ENCODE measurements at places on chromosomes 4 and X.
A peak's percentile ranks its signal among the peaks of the same experiment; 100 is the strongest.

DNA sequence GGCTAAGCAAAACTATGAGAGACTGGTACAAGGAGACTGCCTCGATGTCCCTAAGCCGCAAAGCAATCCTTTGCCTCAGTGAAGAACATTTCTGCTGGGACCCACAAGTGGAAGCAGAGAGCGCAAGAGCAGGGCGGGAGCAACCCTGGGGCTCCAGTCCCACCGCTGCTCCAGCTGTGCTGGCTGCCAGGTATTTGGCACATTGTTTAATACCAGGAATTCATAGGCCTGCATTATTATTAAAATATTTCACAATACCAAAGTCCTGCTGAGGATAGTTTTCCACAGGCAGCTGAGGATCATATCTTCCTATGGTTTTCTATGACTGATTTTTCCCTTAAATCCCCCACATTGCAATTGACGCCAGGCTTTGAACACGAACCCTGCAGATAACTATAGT, 163.5 kb upstream of the TLL1 start:
- DNase-seq, result no peak

- no peak for DNase-seq
Measured at GRCh38 chr4:13988353-13989305, 361.1 kb upstream of the BOD1L1 start.

- DNase-seq, result no peak
Measured at GRCh38 chrX:117969782-117970181, 146.8 kb downstream of the KLHL13 start.

DNA sequence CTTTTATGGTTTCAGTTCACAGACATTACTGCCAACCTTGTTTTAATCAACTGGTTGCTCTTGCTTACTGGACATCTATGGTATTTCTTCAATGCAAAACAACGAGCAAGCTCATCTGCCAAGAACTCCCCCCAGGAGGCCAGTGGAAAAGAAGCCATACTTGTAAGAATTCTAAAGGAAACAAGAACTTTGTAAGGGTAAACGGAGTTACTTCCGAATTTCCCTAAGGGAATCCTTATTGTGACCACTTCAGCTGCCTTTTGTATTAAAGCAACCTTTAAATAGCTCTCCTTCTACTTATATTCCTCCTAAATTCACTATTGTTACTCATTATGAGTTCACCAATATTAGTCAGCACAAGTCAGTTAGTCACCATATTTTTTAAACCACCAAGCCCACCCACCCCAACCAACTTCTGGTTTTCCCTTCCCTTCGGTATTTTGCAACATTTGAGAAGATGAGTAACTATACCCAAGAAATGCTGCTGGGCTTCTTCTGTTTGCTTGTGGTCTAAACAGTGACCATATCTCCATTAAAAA, 602.8 kb upstream of the DIPK2B start:
- no peak for DNase-seq

DNA sequence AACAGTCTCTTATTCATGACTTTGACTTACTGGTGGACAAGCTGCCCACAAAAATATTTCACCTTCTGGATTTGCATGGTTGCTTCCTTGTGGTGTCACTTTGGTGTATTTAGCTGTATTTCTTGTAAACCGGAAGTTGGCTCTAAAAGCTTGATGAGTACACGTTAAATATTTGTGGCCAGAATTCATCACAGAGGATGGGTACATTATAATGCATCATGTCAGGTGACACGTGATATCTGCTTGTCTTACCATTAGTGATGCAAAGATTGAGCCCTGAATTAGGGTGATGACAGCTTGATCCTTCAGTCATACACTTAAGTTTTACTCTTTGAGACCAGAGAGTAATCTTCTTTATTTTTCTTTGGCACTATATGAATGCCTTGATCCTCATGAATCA, 188.3 kb upstream of the RPS6KA3 start:
- DNase-seq, result no peak

DNA sequence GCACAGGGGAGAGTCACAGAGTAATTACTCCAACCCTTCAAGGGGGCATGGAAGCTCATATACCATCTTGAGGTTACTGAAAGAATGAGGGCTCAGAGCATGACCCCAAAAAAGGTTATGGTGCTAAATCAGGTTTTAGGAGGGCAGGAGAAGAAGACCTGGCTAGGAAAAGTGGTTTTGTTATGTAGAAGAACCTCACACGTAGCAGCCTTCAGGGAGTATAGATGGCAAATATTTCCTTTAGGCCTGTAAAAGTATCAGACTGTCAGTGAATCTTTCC, 102.0 kb upstream of the PDE5A start:
- DNase-seq, result no peak

DNA sequence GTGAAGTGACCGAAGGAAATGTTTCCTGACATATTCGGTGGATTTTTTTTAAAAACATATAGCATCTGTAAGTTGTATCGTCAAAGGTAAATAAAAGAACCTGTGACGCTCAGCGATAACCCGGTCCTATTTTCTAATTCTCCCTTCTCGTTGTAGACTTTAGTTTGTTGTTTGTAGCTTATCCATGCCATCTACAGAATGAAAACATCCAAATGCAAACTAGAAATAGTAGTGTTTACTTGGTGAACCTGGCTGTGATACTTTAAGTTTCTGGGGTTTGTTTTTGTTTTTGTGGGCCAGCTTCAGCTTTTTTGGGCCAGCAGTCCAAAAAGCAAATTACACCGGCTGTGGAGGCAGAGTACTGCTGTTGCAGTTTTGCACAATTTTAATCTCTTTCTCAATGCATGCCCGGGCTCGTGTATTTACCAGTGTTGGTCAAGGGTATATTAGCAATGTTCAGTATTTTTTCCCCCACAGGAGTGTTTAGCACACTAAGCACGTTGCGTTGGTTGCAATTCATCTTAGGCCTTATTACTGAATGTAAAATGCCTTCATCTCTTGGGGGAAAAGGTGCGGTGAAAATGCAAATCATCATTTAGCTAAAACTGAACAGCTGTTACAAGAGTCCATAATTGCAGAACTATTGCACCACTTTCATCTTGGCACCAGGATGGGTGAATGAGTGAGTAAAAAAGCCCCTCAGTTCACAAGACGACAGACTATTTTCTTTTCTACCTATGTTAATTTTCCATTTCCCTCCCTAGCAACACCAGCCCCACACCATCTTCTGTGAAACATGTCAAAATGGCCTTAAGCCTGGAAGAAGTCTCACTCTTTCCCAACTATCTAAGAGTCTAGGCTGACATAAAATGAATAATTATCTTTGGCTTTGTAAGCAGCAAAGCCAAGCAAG, 1.7 kb upstream of the CNOT6L start:
- no peak for DNase-seq

GRCh38 chr4:7398788-7399439, 35.8 kb downstream of the PSAPL1 start:
- DNase-seq, result no peak

- no peak for DNase-seq
Measured at GRCh38 chrX:49203536-49203935, 3.5 kb upstream of the SYP start.

DNA sequence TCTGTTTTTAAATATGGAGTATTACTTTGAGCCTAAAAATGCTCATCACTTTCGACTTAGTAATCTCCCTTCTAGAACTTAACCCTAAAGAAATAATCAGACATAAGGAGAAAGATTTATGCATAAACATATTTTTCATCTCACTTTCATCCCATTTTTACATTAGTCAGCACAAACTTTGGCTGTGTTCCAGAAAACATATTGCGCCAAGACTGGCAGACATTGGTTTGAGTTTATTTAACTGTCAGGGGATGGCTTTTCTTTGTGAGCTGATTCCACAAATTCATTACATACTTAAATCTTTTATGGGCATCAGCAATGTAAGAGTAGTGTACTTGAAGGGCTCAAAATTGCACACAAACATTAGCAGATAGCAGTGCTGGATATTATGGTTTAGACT, 23.7 kb downstream of the MAOA start:
- DNase-seq, result no peak

DNA sequence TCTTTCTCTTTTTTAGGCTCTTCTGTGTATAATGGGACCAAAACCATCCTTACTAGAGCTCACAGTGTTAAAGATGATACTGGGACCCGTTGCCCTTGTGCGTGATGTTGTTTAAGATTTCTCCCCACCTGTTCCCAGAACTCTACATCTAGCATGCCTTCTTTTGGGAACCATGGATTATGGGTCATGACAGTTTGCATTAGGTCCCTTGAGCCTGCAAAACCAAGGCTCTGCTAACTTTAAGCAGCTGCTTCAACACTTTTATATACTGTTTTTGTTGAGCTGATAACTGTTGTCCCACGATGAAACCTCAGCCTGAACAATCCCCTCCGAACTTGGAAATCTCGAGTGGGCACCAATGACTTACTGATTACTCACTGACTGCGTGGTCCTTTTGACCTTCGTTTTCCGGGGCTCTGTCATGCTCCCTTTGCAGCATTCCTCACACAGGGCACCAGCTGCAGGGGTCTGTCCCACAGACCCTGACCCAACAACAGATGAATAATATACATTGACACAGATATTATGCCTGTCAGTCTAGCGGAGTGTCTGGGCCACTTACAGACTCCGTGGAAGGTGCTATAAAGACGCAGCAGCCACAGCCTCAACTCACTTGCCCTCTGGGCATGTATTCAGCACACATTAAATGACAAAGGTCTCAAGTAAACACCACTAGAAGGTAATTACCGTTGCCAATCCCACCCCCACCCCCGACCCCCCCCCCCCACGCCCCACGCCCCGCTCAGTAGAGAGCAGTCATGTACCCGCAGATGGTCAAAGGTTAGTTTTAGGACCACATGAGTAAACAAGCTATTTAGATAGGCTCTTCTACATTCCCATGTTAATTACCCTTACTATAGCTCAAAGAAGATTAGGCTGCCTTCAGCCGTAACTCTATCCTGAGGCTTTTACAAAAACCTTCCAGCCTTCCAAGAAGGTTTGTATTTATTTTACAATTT, 162.0 kb upstream of the WDFY3 start:
- no peak for DNase-seq

DNA sequence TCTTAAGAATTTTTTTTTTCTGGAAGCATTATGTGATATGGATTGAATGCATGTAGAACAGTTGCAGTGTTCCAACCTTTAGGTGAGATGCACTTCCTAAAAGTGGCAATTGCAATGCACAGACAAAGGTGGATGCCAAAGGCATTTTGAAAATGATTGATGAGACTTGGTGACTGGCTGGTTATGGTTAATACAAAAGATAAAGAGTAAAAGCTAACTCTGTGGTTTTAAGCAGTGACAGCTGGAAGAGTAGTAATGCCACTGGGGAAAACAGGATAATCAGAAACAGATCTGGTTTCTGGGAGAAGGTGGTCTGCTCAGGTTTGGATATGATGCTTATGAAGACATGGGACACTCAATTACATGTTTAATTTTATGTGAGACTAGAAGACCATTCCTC, 345.6 kb downstream of the RPA4 start:
- DNase-seq, result no peak

- DNase-seq, result no peak
Measured at GRCh38 chr4:15469402-15470127, at the start of gene CC2D2A. TSS of gene CC2D2A (plus strand) at chr4:15469882. CDS start at chr4:15475933, 6,051 bp downstream.

GRCh38 chrX:24996096-24996709, 19.6 kb downstream of the ARX start:
- no peak for DNase-seq

- DNase-seq, result no peak
Measured at GRCh38 chr4:77852892-77853495, 9.6 kb upstream of the MRPL1 start.

GRCh38 chr4:80678413-80678812, 342.9 kb downstream of the CFAP299 start:
- DNase-seq, result no peak

- DNase-seq, result peak; percentile 0
Measured at GRCh38 chr4:98113012-98113411, 30.3 kb downstream of the STPG2 start.

- DNase-seq, result no peak
Measured at GRCh38 chr4:148649652-148650331, 207.6 kb upstream of the NR3C2 start.

DNA sequence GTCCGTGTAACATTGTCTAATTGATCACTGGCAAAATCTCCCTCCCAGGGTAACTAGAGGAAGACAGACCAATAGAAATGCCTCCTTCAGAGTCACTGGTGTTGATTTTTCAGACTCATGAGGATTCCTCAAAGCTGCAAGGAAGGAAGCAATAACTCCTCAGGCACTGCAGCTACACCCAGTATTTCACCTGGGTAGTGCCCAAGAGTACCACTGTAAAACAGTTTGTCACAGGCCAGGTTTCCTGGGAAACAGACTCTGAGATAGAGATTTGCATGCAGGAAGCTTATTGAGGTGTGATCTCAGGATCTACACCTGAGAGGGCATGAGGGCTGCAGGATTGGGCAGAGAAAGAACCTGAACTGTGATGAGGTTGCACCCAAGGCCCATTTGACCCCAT, 240.7 kb upstream of the ATP6AP2 start:
- no peak for DNase-seq

DNA sequence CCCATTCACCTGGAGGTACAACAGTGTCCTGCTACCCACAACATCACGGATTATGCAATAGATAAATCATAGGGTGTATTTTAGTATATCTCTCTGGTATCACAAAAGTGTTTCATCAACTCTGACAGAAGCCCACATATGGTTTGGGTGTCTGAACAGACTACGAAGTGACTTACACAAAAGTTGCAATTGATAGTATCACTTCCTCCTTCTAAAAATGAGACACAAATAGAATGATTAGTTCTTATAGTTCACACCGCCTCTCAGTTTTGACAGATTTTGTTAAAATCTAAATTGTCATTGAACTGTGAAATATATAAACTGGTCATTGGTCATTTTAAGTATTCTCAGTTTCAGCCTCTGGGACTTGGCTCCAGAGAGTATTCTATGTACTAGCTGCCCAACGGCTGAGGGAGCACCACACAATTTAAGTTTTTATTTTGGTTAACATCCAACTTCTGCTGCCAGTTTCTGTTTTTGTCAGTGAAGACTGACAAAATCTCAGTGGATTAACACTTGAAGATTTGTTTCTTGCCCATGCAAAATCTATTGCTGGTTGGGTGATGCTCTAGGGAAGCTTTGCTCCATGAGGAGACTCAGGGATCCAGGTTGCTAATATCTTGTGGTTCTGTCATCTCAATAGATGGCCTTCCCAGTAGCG, 113.8 kb upstream of the PUDP start:
- DNase-seq, result no peak

- no peak for DNase-seq
Measured at GRCh38 chr4:100098011-100098545, 92.2 kb downstream of the DDIT4L start.

GRCh38 chr4:26474551-26474950, 15.7 kb downstream of the CCKAR start:
- DNase-seq, result no peak

- DNase-seq, result no peak
Measured at GRCh38 chr4:65773636-65774035, 103.3 kb upstream of the EPHA5 start.

All from NCI-H510A (cell line).